ENCODE measurements at places on chromosomes 4 and X.
A peak's percentile ranks its signal among the peaks of the same experiment; 100 is the strongest.

GRCh38 chr4:163544407-163545038 is 50.0 kb downstream of the TMA16 start:
- DNase-seq: peak; percentile 84

DNA sequence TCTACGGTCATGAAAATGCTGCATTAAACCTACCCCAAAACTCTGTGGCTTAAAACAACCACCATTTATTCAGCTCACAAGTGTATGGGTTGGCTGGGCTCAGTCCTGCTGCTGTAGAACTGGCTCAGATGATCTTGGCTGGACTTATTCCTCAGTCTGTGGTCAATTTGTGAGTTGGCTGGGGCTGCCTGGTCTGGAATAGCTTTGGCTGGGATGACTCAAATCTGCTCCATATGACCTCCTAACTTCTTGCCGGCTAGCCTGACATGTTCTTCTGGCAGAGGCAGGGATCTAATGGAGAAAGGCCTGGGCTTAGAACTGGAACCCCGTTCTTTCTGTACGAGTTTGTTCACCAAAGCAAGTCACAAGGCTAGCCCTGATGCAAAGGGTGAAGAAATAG is 71.7 kb downstream of the CFAP299 start:
- DNase-seq: no peak

- DNase-seq: no peak
Measured at GRCh38 chr4:153217440-153217839, 13.2 kb downstream of the TRIM2 start.

DNA sequence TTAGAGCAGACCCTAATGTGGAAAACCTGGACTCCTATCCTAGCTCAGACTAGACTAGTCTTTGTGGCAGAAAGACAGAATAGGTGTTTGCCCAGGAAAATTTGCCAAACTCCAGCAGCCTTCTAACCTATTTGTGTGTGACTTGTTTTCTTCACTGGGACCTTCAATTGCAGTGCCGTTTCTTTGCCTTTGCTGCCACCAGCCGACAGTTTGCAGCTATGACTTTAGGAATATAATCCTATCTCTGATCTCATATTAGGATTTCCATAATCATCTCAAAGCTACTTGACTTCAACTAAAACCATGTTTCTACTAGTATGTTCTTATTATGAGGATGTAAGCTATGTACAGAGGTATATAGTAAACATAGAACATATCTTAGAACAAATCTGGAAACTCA is 60.2 kb upstream of the PGAM4 start:
- peak; percentile 50 for DNase-seq

DNA sequence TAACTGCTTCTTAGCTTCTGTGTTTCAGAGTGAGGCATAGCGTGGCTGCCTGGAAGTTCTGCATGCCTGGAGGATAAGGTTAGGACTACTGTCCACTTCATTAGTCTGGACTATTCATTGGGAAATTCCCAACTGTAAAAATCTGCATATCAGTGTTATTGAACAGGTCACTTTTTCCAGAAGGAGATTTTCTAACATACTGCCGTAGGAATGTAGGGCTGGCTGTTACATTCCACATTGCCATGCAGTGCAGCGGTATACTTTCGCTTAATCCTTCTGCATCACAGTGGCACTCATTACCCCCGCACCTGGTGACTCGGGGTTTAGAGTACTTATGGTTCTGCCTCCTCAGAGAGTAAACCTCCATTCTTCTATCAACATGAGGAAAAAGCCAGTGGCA is 104.6 kb downstream of the NPFFR2 start:
- no peak for DNase-seq

DNA sequence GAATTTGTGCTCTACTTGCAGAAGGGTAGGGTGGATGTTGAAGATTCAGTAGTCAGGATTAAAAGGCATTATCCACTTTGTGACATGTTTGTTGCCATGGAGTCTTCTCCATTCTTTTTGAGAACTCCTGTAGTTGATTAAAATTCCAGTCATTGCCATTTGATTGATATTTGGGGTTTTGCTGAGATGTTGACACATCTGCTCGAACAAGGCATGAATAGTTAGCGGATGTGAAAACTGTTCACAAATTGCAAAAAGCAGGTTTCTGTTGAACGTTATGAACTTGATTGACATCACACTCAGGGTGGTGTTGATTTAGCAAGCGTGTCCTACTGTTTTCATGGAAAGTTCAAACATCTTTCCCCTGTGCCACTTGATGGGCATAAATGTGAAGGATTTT is 16.9 kb downstream of the LIMCH1 start:
- DNase-seq: no peak

GRCh38 chr4:111937368-111937767 is 207.9 kb upstream of the FAM241A start:
- DNase-seq: peak; percentile 12

DNA sequence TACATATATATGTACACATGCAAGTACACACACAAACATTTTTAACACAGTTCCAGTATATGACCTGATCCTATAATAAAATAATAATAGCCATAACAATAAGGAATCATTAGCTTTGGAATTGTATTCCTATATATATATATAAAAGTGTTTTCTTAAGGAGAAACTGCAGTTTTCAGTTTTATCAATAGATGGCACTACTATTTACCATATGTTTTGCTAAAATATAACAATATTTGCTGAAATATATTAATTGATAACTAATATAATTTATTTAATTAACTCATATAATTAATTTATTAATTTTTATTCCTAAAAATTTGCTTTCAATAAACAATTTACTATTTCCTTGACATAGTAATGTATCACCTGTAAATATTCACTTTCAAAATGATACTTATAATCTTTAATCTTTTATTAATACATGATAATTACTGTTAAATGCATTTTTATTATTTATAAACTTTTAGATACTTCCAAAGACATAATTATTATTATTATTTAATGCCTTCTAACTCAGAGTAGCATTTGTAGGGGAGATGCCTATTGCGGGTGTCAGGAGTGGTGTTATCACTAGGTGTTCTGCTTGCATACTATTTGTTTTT is 599.5 kb downstream of the FSTL5 start:
- DNase-seq: no peak
